ENCODE measurements at places on chromosomes 11 and 22.

- no peak for DNase-seq
These were observed 14.1 kb upstream of the KIAA0930 start for GRCh38 chr22:45254789-45255278.

GRCh38 chr11:128596250-128596649 lies 8.9 kb upstream of the ETS1 start:
- no peak for DNase-seq

DNA sequence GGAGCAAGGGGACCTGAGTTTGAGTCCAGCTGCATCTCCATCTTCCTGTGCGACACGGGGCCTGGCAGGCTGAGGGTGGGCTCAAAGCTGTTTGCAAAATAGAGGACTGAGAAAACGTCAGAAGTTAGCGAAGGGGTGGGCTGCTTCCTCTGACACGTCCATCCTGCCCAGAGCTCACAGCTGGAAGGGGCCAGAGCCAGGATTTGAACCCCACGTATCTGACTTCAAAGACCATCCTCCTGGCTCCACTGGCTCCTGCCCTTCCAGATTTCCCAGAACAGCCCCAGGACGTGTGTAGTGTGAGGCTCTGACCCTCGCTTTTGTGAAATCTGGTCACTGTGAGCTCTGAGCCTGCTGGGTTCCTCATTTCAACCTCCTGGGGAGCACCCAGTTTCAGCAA lies 56.3 kb downstream of the CD82 start:
- no peak for DNase-seq

DNA sequence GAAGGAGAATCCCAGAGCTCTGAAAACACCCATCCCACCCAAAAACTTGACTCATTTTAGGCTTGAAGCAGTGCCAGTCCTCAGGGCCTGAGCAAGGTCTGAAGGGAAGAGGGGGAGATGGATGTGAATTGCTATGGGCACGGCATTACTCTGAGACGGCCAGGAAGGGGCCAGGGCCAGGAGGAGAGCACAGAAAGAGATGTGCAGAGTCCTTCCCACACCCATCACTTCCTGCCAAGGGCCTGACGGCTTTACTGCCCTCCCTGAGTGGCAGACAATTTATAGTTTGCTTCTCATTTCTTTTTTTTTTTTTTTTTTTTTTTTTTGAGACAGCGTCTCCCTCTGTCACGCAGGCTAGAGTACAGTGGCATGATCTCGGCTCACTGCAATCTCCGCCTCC lies 22.5 kb downstream of the TAB1 start:
- no peak for DNase-seq

- DNase-seq, result no peak
These were observed 17.8 kb upstream of the P2RY2 start for GRCh38 chr11:73200256-73200655.

GRCh38 chr11:114984611-114985163 lies 306.4 kb downstream of the NXPE2 start:
- DNase-seq, result no peak

DNA sequence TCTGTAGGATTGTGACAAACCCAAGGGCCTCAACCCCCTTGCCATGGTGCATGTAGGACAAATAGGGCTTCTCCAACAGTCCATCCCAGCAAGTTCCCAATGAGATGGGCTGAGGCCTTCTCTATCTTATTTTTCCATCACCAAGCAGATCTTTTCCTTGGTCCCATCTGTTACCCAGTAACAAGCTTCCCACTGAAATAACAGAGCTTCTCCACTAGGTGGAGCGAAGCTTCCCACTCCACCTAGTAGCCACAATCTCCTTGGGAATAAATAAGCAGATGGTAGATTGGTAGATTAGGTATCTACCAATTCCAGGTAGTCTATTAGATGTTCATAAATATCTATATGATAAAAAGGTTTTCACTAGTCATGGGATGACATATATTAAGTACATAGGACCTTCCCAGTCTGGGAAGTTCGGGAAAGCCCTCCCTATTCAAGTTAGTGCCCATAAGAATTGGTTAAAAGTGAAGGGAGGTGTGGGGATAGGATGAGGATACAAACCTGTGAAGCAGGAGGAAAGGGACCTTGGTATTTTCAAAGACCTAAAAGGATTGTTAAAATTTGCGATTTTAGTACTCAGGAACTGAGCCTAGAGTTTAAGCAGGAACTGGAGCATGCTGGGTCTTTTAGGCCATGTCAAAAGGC lies 5.9 kb upstream of the OR52L1 start:
- peak; percentile 14 for DNase-seq

GRCh38 chr11:134543241-134543640 lies 131.2 kb upstream of the B3GAT1 start:
- no peak for DNase-seq

DNA sequence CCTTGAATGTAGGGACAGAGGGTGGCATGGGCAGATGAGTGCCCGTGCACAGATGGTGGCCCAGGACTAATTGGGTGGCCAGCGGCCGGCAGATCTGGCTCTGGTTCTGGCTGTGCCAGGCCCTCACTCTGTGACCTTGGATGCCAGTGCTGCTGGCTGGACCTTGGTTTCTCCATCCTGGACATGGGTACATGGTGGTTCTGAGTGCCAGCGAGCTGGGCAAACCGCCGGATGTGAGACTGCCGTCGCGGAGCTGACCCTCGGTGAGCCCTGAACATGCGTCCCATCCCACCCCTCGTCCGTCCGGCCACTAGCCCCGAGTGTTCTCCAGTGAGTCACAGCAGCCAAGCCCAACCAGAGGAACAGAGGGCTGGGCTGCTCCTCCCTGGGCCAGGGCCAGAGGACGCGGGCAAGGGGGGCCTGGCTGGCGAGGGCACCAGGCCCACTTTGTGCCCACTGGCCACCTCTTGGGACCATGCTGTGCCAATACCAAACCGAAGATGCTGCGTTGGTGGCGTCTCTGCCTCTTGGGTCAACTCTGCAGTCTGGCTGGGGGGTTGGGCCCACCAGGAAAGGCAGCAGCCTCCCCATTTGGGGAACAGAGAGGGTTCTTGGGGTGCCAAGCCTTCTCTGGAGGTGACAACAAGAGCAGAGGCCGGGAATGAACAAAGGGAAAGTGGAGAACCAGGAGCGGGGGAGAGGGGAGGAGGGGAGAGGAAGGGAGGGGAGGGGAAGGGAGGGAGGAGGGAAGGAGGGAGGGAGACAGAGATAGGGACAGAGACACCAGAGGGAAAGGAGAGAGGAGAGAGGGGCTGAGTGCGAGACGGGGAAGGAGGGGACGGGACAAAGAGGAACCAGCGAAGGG lies 10.7 kb downstream of the LSP1 start:
- peak; percentile 58 for DNase-seq

GRCh38 chr22:23786261-23786710 lies 480 bp upstream of the SMARCB1 start:
- DNase-seq, result no peak

GRCh38 chr11:72039856-72040401 lies 40.4 kb downstream of the NUMA1 start:
- DNase-seq, result no peak

DNA sequence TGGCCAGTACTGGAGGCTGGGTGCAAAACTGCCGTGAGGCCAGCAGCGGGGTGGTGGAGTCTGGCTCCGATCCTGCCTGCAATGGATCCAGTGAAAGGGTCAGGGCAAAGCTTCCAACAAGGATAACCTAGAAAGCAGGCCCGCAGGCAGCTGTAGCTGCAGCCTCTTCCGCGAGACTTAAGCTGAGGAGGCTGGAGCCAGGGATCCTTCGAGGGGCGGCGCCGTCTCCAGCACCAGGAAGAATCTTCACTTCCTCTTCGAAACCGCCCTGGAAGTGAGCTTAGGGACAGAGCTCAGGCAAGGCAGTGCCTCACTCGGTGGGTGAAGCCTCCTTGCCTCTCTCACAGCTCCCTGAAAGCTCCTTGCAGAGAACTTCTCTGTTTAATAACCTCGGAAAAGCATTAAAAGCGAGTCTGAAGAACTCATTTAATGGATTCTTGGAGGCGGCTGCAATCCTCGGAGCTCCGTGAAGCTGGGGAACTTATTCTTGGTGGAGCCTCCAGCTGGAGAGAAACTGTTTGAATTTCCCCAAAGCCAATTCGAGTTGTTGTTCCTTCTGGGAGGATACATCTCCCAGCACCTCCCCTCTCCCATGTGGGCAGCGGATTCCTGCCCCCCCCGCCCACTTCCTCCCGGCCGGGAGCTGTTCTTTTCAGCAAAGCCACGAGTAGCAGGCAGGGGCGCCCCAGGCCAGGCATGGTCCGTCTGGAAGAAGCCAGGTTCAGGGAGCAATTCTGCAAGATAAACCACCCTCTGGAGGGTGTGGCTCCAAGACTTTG lies 169.9 kb downstream of the CTTN start:
- no peak for DNase-seq

DNA sequence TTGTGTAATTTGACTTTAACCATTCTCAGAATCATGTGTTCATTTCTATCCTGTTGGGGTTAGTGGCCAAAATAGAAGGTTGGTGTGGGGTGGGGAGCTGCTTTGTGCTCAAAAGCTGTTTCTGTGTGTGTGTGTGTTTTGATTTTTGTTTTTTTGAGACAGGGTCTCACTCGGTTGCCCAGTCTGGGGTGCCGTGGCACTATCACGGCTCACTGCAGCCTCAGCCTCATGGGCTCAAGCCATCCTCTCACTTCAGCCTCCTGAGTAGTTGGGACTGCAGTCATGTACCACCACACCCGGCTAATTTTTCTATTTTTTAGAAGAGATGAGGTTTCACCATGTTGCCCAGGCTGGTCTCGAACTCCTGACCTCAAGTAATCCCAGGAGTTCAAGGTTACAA lies 18.1 kb upstream of the AIFM3 start:
- no peak for DNase-seq

GRCh38 chr11:44597358-44598012 lies 32.0 kb downstream of the CD82 start:
- DNase-seq, result no peak

GRCh38 chr11:110093407-110094297 lies 460 bp downstream of the ZC3H12C start:
- DNase-seq, result peak; percentile 39

DNA sequence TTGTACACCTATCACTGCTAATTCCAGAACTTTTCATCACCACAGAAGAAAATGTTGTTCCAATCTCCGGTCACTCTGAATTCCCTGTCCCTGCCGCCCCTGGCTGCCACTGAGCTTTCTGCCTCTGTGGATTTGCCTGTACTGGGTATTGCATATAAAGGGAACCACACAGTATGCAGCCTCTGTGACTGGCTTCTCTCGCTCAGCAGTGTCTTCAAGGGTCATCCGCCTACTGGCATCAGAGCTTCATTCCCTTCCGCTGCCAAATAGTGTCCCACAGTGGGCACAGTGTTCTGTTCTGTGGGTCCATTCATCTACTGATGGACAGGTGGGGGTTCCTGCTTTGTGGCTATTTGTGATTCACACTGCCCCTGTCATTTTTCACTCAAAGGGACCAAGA lies 5.3 kb downstream of the DHCR7 start:
- DNase-seq, result no peak

- DNase-seq, result no peak
These were observed 150.6 kb downstream of the DSCAML1 start for GRCh38 chr11:117646411-117646810.

DNA sequence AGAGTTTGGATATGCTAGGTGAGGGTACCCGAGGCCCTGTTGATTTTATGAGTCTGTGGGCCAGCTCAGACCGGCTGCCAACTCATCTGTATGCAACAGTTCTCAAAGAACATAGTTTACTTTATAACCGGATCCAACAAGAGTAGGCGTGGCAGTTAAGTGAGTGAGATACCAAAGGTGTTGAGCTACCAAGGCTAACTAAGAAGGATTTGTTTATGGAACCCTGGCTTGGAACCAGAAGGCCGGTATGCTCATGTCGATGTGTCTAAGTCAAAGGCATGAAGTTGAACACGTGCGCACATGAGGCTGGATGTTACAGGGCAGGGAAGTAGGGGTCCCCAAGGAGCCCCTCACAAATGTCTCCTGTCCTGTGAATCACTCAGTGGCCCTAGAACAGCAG lies at the start of gene KCNJ1:
Gene KCNJ1 (minus strand): TSS at position 20 of the 400 bp plus-strand sequence. CDS start 27,053 bp downstream, outside the sequence.
- DNase-seq, result no peak
